ENCODE measurements at places on chromosomes 6 and 20. TPM values are rescaled to one million over a fixed set of nuclear protein-coding genes. Genes with fewer than 3 reads are reported as not detected.

DNA sequence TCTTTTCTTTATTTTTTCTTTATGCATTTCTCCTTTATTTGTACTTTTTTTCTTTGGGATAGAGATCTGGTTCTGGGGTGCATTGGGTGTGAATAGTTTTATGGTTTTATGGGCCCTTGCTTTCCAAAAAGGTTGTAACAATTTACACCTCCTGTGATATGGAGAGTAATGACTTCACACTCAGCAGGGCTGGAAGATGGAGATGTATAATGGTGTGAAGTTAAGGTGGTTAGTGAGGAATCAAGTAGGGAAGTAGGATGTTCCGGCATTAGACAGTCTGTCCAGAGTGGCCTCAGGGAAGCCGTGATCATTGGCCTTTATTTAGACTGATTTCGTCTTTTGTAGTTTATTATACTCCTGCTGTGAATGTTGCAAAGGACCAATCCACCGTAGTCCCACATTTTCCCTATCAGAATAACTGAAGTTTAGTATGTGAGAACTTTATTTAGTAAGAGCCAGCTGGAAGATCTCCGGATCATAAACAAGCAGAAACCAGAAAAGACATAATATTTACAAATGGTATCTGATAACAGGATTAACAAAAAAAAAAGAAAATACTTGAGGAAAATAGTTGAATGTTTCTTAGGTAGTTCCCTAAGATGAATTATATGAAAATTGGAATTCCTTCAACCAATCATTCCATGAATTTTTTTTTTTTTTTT is 255.5 kb downstream of the TBC1D7 start:
- DNase-seq: no peak

DNA sequence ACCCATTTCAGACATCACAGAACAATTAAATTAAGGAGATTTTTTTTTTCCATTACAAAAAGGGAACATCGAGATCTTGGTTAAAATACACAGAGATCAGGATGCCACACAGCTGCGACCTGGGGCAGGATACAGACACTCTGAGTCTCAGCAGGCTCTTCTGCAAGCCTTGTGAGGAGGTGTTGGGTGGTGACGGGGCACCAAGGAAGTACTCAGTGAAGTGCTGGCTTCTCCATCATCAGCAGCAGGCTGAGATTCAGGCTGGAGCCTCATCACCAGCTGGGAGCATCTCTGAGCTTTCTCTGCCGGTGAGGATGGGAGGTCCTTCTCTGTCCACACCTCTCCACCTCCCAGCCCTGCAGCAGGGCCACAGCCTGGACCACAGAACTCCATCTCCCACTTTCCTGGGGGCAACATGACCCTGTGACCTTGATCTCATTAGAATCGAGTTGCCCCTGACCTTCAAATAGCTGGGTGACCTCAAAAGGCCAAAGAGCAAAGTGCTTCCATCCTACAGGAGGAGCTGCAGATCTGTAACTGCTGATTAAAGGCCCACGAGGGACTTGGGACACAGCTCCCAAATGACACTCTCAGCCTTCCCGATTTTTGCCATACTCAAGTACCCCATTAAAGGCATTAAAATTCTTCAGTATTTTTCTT is 16.0 kb downstream of the PMEPA1 start:
- DNase-seq: no peak

- peak; percentile 39 for DNase-seq
Measured at GRCh38 chr20:51132279-51132678, 109.4 kb upstream of the KCNG1 start.

DNA sequence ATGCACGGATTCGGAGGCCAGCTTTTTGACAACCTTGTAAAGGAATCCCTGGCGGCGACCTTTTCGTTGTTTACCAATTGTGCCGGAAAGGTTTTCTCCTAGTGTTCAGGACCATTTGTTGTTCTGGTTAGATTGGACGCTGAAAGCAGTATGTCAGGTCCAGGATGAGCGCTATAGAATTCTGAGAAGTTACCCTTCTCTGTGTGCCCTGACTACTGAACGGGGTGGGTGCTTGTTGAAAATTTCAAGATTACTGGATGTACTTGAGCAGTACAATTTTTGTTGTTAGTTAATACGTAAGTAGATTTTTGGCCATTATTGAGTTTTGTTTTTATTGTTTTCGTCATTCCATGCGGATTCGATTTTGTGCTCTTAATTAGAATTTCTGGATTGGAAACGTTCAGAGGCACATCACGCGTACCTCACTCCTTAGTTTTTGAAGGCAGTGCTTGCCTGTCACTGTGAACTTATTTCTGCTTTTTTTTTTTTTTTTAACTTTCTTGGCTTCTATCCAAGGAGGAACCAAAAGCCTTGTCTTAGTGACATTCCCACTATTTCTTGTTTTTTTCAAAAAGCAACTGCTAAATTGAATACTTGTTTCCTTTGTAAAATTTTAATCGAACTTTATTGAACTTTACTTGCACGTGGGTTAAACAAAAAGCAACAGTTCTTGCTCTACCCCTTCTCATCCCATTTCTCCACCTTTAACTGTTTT is 898 bp downstream of the XRN2 start:
- DNase-seq: no peak

DNA sequence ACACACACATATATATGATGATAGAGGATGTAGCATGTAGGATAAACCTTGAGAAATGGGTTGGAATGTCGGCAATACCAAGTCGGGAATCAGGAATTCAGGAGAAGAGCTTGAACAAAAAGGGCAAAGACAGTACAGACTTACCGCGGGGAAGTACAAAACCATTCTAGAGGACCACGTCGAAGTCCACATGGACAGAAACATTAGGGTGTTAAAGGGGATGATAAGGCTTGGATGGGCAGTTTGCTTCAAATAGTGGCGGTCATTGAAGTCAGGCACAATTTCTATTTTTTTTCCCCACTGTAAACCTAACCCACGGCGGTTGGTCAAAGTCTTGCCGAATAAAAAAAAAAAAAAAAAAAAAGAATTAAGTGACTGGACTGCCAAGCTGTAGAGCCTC is 766 bp upstream of the NUS1 start:
- DNase-seq: no peak

DNA sequence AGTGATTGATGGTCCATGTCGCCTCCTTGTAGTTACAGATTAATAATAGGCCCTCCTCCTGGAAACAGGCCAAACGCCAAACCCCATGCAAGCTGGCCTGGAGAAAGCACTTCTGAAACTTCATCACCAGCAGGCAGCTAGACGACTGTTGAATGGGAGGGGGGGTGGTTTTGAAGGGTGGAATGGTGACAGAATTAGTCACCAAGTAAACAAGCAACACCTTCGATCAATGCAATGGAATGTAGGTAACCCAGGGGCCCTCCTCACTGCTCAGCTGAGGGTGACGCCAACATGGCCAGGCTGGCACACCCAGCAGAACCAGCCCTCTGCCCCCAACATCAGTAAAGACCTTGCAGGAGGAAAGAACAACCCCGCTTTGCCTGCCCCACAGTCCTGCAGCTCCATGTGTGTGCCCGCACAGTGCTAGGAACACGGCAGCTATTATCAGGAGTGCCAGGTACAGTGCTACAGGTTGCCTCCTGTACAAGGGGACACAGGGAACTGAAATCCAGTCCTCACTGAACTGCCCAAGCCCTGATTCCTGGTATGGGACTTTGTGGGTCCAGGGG is 2.7 kb downstream of the BCAS1 start:
- DNase-seq: peak; percentile 100

- peak; percentile 47 for DNase-seq
Measured at GRCh38 chr20:38725931-38726803, 1.9 kb downstream of the SLC32A1 start.

- peak; percentile 86 for DNase-seq
Measured at GRCh38 chr6:56169366-56169765, 78.0 kb downstream of the COL21A1 start.

DNA sequence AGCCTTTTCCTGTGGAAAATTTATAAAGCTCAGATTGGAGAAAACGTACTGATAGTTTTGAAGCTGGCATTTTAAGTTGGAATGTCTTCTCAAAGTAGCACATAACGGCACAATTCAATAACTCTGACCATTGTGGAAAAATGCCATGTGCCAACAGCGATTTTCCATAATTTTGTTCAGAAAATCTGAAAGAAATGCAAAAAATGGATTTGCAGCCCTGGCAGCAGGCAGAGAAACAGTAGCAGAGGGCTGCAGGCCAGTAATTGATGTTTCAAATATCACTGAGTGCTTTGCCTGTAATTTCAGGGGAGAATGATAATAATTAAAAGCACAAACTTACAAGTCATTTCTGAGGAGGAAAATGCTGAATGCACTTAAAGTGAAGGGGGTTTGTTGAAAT is 507.4 kb downstream of the MAFB start:
- no peak for DNase-seq

DNA sequence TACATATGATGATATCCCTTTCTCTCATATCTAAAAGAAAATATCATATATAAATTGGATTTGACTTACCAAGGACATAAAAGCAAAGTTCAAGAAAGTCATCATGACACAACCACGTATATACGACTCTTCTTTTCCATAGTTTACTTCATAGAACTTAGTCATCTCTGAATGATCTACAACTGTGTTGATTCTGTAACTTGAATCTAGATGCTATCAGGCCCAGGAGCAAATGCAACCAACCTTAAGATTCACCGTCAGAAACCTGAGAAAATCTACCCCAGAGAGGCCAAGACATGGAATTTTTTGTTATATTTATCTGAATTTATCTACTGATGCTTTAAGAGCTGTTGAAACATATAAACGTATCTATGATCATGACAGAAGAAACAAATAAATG is 165.6 kb downstream of the PDE10A start:
- peak; percentile 72 for DNase-seq

- no peak for DNase-seq
Measured at GRCh38 chr6:150024646-150025155, 631 bp downstream of the RAET1L start.

The BPIFA1 gene
- not detected for total RNA-seq

The SMOC2 gene
- total RNA-seq: not detected

The UNC5CL gene
- 0.58 TPM for total RNA-seq

The C6orf58 gene
- not detected for total RNA-seq

The PI3 gene
- 175 TPM for total RNA-seq

The SNX5 gene
- 159 TPM for total RNA-seq

The SGK2 gene
- total RNA-seq: 6.6 TPM

The TNFRSF6B gene
- 41.6 TPM for total RNA-seq

The PRL gene
- total RNA-seq: not detected
